ENCODE measurements at places on chromosomes 1 and 21. TPM values are rescaled to one million over a fixed set of nuclear protein-coding genes. Genes with fewer than 3 reads are reported as not detected.

SERPINC1 gene
- polyA plus RNA-seq: 0.10 TPM

IGSF3 gene
- polyA plus RNA-seq: 2.5 TPM

ATP8B2 gene
- polyA plus RNA-seq: 17.7 TPM

RAD54L gene
- polyA plus RNA-seq: 11.2 TPM

KRTAP13-2 gene
- polyA plus RNA-seq: 6.0 TPM

- DNase-seq: peak; percentile 67
Observed at GRCh38 chr1:236608930-236609726, 4.8 kb upstream of the HEATR1 start.

GRCh38 chr21:45747802-45748445, 104.4 kb downstream of the PCBP3 start:
- no peak for DNase-seq

DNA sequence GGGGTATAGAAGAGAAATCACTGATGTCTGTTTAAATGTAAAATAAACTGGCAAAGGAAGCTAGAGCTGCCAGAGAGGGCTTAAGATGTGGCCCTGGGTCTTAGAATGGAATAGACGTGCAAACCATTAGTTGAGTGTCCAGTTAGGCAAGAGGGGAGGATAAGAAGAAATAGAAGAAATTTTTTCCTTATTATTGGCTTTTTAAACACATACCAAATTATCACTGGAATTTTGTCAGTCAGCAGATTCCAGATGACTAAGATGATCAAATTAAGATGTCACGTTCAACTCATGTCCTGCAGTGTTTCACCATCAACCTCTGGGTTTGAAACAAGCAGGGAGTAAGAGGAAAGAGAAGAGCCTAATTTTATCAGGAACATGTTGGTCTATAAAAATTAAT, 71.6 kb upstream of the C1orf21 start:
- DNase-seq: no peak

DNA sequence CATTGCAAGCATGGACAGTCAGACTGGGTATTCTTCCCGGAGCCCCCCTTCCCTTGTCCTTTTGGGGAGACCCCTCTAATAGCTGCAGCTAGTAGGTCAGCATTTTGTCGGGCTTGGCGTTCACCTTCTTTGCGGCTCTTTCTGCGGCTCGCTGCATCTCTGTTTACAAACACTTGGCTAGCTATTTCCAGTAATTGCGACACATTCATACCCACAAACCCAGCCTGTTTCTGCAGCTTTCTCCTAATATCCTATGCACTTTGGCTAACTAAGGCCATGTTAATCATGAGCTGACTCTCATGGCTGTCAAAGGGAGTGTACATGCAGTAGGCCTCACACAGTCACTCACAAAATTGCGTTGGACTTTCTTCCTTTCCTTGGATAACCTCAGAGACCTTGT, 716.4 kb downstream of the AMY1C start:
- DNase-seq: no peak

- DNase-seq: no peak
Observed at GRCh38 chr21:40613546-40614030, 233.4 kb downstream of the DSCAM start.

DNA sequence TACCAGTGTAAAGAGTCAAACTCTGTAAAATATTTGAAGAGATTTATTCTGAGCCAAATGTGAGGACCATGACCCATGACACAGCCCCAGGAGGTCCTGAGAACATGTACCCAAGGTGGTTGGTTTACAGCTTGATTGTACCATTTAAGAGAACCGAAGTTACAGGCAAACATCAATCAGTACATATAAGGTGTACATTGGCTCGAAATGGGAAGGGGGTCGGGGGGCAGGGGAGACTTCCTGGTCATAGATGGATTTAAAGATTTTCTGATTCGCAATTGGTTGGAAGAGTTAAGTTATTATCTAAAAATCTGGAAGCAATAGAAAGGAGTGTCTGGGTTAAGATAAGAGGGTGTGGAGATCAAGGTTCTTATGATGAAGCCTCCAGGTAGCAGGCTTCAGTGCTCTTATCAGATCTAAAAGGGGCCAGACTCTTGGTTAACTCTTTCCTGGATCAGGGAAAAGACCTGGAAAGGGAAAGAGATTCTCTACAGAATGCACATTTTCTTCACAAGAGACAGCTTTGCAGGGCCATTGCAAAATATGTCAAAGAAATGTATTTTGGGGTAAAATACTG, 47.5 kb upstream of the NTPCR start:
- no peak for DNase-seq

DNA sequence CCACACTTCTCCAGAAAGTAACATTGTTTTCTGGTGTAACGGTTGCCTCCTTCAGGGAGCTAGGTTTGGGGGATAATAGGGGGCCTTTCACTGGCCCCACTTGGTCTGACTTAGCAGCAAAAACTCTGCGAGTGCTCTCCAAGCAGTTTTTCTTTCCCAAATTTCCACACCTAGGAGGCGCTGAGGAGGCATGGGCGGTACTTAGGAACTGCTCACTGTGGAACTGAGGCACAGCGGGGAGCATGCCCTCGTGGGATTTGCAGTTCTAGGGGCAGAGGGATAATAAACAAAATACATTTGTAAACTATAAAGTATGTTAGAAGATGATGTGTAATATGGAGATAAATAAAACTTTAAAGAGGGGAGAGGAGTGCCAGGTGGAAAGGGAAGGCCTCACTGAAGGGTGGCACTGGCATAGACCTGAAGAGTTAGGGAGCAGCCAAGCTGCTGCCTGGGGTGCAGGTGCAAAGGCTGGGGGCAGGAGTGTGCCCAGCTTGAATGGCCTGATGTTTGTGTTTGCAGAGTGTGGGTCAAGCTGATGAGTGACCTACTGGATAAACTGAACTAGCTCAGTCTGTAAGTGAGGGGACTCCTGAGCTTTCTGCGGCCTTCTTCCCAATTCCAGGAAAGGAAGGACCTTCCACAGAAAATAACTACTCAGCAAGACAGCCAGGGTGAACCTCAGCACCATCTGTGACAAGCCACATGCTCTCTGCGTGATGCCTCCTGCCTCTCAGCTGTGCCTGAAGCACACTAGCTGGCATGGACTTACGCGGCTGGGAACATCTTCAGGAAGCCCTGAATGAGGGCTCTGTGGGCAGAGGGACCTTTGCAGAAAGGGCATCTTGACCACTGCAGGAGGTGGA, 1.9 kb downstream of the EPHX1 start:
- no peak for DNase-seq

DNA sequence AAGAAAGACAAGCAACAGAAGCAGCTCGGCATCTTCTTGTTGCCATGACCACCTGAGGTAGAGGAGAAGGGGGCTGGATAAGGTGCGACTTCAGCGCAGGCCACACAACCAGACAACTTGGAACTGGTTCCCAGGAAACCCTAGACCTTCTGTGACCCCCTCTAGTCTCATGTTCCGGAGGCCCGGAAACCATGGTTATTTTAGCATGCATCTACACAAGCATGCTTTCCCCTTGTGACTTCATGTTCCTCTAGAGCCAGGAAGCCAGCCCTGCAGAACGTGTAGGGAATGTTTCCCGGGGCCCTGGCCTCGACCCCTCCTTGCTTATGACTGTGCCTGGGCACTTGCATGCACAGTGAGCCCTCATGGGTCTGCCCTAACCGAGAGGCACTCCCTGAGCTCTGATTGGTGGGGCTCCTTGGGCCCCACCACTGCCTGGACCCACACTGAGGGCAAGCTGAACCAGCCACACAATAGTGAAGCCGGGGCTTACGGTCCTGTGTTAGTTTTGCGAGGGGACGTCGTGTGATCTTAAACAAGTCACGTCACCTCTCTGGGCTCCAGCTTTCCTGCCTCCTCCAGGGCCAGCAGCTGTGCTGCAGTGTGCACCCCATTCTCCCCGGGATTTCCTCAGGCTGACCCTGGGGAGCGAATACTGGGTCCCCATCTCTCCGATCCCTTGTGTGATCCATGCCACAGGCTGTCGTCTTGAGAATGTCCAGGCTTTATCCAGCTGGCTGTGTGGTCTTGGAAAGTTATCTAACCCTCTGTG, 12.0 kb upstream of the MX2 start:
- no peak for DNase-seq

DNA sequence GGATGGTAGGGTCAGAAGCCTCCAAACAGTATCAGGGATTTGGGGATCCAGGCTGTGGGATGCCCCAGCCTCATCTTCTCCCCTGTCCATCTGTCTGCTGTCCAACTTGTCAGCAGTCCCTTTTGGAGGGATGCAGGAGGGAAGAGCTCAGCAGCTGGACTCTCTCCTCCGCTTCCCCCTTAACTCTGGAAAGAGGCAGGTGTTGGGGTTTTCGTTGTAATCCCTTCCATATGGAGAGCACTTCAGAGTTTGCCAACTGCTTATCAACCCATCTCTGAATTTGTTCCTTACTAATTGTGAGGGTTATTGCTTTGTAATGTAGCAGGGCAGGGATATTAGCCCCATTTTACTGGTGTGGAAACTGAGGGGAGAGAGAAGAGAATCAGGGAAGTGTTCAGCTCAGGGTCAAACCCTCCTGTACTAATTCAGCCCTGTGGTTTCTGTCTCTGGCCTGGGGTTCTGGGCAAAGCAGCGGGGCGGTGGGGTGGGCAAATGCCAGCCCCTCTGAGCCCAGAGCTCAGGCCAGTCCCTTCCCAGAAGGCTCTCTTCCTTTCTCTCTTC, 3.2 kb downstream of the CITED4 start:
- no peak for DNase-seq

- no peak for DNase-seq
Observed at GRCh38 chr1:246271516-246271915, 235.6 kb downstream of the SMYD3 start.

- no peak for DNase-seq
Observed at GRCh38 chr21:43644071-43644470, 15.2 kb downstream of the HSF2BP start.

GRCh38 chr21:42266971-42267556, 48.1 kb downstream of the ABCG1 start:
- DNase-seq: no peak

DNA sequence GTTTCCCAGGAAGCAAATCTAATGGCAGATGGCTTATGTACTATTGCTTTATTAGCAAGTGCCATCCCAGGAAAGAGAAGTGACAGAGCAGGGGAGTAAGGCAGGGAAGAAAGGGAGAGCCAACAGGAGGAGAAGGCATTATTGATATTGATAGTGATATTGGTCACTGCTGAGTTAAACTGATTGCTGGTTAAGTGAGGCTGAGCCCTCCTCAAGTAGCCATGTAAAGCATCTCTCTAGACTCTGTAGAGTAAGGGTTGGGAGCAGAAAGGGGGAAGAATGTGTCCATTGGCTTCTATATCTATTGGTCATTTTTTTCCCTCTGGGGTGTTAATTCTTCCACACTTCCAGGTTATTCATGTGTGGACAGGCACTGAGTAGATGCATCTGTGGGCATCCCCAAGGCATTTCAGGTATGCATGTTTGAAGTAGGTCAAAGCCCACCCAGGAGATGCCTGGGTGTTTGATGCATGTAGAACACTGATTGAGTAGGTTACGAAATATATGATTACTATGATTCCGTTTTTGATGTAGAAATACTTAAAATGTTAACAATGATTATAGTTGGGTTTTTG, 290.5 kb upstream of the DPYD start:
- no peak for DNase-seq

DNA sequence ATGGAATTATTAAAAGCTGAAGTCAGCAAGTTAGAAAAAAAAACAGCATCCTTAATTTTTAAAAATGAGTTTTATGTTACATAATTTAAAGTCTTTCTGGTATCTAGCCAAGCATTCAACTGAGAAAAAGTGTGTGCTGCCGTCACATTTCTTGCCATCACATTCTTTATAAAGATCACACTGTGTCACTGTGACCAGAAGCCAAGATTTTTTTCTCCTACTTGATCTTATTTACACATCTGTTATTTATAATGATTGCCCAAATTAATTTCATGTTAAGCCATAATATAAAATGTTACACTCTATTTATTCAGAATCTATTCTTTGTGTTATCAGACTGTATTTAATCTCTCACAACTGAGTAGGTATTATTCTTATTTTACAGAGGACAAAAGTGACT, 1603.7 kb downstream of the PLA2G4A start:
- DNase-seq: no peak
